Occipital lobe (tissue), 3 donors: ENCODE measurements at places on chromosomes 2 and 18. TPM values are rescaled to one million over a fixed set of nuclear protein-coding genes. Genes with fewer than 3 reads are reported as not detected.

Gene ADAM23
- 18.9 TPM for total RNA-seq

Gene SERPINB13
- not detected for total RNA-seq

Gene POMC
- total RNA-seq = 0.78 TPM

DNA sequence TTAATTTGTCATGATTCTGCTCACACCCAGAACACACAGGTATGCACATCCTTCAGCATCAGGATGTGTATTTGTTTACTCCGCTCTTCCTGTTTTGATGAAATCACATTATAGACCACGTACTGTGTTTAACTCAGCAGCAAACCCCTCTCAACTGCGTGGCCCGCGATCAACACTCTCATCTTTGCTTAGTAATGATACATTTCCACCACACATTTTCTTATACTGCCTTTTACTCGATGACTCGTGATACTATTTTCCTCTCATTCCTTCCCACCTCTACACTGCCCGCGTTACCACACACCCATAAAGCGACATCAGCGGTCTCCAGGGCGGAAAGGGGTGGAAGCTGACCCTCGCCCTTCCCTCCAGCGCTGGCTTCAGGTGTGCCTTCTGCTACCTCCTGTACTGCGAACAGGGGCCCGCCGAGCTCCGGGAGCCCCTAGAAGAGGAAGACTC is 1.3 kb downstream of the NETO1 start:
- DNase-seq = peak; percentile 43

DNA sequence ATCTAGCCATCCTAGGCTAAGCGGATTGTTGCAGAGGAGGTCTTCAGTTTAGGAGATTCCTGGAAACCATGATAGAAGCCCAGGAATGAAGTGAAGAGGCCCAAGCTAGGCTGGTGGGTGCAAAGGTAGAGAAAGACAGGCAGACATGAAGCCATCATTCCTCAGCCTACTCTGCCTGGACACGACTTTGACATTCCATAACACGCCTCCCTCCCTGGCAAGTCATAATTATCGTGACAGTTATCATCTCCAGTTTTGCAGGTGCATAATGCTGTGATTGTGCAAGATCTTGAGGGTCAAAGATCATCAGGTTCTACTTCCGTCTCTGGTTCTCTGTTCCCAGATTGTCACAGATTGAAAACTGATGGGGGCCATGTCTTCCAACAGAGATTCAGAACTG is 15.2 kb upstream of the FZD5 start:
- no peak for DNase-seq

GRCh38 chr18:79642626-79643025 is 37.0 kb upstream of the CTDP1 start:
- no peak for DNase-seq

DNA sequence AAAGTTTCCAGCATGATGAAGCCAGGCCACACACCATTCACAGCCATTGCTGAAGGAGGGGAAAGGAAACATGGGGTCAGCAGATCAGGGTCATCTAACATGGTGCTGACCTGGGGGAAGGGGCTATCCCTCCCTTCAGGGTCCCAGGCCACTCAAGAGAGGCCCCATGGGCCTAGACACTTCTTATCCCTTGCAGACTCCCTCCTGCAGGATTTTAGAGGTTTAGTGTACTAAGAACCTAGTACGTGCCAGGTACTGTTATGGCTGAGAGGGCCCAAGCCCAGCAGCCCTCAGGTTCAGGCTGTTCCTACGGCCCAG is 8.8 kb downstream of the KHK start:
- no peak for DNase-seq

DNA sequence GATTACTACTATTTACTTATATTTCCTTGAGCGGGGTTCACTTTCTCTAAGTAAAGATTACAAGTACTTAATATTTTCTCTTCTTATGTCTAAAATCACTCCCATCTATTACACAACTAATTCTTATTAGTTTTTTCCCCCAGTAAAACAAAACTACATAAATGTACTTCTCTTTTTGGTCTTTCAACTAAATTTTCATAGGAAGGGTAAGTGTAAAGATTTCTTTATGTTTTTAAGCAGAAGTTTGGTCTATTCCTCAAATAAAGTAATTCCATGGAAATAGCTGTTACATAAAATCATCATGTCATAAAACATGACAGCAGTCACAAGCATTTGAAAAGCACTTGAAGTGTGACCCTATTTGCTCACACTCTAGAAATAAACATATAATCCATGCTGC is 249.0 kb downstream of the ZEB2 start:
- DNase-seq = no peak

DNA sequence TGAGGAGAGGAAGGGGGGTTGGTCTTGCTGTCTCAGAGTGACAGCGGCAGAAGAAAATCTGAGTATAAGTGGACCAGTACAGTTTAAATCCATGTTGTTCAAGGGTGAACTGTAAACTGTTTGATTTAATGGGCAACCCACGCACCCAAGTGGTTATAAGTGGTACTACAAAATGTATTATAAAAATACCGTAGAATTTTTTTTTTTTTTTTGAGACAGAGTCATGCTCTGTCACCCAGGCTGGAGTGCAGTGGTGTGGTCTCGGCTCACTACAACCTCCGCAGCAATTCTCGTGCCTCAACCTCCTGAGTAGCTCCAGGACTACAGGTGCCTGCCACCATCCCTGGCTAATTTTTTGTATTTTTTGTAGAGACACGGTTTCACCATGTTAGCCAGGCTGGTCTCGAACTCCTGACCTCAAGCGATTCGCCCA is 2.1 kb upstream of the CHCHD5 start:
- DNase-seq = no peak

- DNase-seq = no peak
Observed at GRCh38 chr2:100880730-100881129, 60.8 kb downstream of the NPAS2 start.

GRCh38 chr2:39571111-39571731 is 94.5 kb upstream of the TMEM178A start:
- DNase-seq = no peak

GRCh38 chr18:892316-892715 is 12.4 kb upstream of the ADCYAP1 start:
- DNase-seq = no peak

- no peak for DNase-seq
Observed at GRCh38 chr2:85865539-85866164, 23.1 kb downstream of the ST3GAL5 start.

DNA sequence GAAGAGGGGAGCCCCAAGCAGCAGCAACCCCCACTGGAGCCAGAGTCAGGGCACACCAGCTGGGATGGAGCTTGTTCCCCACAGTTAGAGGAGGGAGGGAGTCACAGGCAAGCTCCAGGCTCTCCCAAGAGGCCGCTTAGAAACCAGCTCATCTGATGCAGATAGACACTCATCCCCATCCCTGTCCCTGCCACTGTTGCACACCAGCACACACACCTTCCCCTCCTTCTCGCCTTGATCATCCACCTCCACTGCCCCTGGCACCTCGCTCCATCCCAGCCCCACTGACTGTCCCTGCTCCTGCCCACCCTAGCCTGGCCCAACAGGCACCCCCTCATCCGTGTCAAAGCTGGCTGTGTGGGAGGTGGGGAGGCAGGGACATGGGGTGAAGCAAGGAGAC is 1.5 kb upstream of the RUFY4 start:
- no peak for DNase-seq

- DNase-seq = no peak
Observed at GRCh38 chr2:33784488-33784887, 185.4 kb upstream of the FAM98A start.

DNA sequence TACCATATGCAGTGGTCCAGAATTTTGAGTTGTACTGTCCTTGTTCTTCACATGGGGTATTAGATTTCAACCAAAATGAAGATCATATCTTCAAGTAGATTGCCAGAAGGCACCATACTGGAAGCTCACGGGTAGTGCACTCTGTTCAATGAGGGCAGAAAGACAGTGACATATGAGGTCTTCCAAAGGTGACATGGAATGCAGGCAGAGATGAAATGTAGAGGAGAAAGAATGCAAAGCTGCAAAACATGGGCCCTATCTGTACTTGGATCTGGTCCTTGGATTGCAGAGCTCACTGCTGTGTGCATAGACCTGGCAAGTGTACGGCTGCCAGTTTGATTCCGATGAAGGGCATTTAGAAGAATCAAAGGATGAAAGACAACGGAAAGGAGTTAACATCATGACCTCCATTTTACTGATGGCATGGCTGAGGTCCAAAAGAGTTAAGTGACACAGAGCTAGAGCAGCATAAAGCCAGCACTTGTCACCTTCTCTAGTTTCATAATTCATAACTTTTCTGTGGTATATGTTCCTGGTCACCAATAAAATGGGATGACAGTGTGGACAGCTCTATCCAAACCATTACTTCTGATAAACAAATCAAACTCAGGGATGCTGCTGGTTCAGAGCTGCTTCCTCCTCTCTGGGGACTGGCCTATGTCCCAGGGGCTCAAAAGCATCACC is 64.7 kb downstream of the BCL2 start:
- DNase-seq = no peak

- DNase-seq = no peak
Observed at GRCh38 chr2:209348433-209348832, 75.4 kb upstream of the MAP2 start.

DNA sequence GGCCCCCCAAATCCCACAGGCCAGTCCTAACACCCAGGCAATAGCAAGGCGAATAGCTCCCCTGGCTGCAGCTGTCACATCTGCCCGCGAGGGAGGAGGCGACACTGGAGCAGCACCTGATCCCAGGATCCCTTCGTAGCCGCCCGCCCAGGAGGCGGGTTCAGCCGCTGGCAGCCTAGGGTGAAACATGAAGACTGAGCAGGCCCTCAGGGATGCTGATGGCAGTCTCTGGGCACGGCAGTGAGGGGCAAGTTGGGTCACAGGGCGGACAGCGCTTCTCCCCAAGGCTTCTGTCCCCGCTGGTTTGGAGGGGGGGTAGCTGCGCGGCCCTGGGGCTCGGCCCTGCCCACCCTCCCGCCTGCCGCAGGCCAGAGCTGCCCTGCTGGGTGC is 1.9 kb downstream of the DNMT3A start:
- DNase-seq = no peak

DNA sequence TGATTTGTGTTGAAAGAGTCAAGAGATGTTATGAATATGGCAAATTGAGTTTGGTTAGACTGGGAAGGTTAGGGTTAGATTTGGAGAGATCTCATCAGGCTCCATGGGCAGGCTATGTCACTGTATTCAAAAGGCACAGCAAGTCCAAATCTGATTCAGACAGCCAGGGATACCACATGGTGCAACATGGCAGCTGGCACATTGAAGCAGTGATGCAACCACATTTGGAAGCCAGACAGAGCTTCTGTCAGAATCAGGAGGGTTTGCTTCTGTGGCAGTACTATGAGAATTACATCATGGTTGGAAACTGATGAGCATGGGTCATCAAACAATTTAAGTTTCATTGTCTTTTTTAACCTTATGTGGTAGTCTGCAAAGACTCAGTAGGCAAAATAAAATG is 772.2 kb downstream of the SUCLG1 start:
- peak; percentile 13 for DNase-seq

DNA sequence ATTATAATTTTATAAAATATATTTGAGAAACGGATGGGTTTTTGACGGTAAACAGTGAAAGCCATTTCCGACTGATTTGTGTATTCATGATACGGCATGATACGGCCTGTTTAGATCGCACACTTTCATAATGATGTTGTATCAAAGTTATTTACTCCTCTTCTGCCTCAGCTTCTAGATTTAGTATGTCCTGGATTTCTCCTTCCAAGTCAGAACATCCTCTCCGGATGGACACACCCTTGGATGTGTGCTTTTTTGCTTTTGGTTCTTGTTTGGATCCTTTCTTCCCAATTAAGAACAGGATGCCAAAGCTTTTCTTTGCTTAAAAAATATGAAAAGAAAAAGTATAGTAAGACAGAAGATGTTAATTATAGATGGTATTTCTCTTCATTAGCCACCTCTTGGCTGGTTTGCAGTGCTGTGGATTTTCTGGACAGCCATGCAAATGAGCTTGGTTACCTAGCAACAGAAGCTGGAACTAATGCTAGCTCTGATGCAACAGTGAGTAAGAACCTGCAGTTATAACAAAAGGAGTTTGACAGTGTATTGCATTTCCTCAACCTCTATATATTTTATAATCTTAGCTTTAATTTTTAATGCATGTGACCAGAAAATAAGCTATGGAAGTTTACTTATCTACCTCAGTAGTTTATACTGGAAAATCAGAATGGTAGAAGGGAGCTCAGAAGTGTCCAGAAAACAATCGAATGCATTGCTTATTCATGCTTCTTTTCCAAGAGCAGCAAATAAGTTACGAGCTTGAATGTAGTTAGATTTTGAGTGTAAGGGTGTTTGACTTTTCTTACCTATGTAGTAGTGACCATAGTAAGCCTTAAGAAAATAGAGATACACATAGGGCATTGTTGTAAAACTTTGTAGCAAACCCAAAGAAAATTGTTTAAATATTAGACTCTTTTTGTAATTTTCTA is 27.9 kb downstream of the RMND5A start:
- DNase-seq = peak; percentile 6

GRCh38 chr18:36132756-36133155 is 3.1 kb downstream of the ELP2 start:
- no peak for DNase-seq

DNA sequence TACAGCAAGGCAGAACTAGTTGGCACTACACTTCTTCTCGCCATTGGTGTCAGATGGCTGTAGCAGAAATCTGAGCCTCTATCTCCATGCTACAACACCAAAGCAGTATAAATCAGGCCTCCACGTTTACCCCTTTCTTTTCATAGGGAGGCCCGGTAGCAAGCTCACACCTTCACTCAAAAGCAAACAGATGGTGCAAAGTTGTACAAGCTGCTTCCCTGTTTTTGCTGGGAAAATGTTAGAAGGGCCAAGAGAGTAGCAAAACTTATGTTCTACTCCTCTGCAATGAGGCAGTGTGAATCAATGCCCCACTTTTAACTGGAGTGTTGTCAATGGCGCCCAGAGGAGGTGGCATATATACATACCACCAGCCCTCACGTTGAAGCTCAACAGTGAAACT is 369.6 kb upstream of the NRXN1 start:
- DNase-seq = peak; percentile 5

DNA sequence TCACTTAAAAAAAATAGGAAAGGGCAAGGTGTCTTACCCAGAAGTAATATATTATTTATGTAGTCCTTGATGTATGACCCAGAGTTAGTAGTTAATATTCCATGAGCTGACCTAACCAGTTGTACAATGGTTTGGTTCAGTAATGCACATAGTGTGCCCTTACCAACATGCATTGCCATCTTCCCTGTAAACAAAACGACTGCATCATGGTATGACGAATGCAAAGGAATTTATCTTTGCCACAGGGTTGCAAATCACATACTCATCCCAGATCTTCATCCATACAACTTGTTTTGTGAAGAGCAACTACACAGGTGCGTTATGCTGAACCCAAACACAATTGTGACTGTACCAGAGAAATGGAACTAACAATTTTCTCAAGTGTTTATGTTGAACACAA is 68.9 kb upstream of the ZSWIM2 start:
- DNase-seq = no peak

DNA sequence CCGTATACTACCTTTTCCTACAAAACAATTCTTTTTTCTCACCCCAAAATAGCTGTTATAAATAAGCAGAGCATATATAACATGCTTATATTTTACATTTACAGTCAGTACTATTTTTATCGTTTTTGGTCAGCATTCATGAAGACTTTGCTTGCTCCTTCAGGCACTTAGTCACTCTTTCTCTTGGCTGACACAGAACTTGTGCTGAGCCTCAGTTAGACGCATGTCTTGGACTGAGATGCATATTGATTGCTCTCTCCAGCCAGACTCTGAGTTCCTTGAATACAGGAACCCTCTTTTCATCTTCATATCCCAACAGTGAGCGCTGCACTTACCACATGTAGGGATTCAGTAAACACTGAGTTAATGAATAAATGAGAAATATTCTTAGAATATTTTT is 158.3 kb downstream of the RTN4 start:
- no peak for DNase-seq
